Stimulated activated CD4-positive, alpha-beta T cell treated with anti-CD3 and anti-CD28 coated beads, Interleukin-4, amount 100 ng/mL, for 24 hours (primary cell): ENCODE measurements at places on chromosomes 2 and 18.
A peak's percentile ranks its signal among the peaks of the same experiment; 100 is the strongest.

DNA sequence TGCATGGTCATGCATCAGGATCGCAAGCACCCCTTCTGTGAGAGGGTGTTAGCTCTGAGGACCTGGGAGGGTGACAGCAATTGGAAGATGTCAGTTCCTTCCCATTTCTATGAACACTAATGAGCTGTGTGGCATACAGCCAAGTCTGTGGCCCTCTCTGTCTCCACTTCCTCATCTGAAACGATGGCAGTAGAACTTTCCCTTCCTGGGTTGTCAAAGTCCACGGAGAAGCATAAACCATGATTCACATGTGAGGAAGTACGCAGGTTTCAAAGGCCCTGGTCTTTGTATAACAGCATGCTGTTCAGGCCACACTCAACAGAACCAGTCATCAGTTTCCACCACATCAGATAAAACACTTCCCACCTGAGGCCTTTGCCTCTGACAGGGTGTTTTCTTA is 167.4 kb upstream of the RAB6C start:
- DNase-seq, result no peak

GRCh38 chr2:176574484-176575236 is 305.4 kb downstream of the MTX2 start:
- no peak for DNase-seq

DNA sequence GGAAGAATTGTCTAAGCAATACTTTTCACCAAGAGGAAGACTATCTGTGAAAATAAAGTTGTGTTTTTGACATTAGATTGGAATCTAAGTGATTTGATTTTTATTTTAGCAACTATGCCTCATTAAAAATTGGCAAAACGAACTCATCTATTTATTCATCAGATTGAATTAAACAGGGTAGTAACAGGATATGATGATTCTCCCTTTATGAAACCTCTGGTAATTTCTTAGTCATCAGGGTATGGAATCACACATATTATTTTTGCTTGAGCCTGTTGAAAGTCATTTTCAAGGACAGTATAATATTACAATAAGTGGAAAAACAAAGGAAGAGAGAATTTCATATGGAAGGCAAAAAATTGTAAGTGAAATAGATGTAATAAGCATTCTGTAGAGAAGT is 22.0 kb downstream of the ZNF804A start:
- no peak for DNase-seq

GRCh38 chr2:230262246-230262645 is 36.7 kb downstream of the SP140 start:
- no peak for DNase-seq

DNA sequence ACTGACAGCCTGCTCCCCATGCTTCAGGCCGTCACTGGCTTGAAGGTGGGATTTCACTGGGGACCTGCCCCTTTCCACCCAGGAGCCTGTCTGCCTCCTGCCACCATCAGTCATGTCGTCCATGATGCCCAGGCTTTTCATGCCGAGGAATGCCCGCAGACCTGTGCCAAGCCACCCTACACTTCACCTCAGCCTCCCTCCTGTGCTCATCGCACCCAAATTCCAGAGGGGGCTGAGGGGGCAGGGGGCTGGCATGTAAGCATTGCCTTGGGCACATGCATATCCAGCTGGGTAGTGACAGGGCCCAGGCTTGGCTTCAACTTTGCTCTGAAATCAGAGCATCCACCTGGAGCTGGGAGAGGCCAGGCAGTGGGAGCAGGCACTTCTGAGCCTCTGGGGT is 20.9 kb upstream of the RPRM start:
- DNase-seq, result no peak

DNA sequence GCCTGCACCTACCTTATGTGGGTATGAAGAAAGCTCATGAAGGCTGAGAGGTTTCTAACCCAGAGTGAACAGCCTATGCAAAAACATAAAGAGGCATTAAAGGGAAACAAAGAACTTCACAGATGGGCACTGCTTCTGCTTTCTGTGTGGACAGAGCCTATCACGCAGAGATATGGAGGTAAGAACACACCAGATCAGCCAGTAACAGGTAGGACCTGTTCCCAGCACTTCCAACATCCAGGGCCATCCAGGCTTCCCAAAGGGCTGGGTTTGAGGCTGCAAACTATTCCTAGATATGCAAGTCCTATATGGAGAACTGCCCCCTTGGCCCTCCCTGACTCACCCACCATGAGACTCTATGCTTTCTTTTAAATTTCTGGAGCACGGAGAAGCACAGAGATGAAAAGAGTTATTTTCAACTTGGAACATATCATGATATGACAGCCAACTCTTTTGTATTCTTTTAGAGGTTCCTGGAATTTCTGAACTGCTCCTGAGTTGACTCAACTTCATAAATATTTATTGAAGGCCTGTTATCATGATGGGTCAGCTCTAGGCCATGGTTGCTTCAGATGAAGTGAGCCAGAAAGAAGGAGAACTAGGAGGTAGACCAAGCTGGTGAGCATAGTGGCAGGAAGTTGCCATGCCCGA is 77.4 kb upstream of the PPP1CB start:
- DNase-seq, result no peak

GRCh38 chr2:88448248-88448647 is 4.2 kb downstream of the FOXI3 start:
- DNase-seq, result no peak

DNA sequence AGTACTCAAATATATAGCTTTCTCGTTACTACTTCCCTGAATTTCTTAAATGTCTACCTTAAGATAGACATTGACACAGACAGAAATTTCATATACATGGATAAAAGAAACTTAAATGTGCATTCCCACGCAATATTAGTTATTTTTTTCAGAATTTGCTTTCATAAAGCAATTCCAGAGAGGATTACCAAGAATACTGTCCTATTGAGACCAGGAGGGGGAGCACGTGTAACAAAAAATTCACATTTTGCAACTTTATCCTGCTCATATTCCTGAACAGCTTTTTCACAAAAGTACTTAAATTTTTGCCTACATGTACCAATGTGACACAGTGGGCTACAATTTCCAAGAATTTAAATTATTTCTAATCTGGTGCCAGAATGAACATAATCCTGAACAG is 30.7 kb upstream of the ERCC3 start:
- no peak for DNase-seq

DNA sequence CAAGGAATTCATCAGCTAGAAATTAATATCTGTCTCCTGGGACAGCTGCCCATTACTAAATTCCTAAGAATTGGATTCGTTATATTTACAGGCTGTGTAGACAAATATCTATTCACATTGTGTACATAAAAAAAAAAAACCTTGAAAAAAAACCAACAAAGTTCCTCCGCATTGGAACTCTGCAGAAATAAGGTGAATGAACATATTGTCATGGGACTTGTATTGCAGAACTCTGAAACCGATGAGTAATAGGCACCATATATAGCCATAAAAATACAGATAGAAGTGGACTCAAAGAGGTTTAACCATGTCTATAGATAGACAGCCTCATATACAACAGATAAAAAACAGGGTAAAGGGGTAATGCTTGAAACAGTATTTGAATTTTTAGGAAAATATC is 909.9 kb upstream of the CHAC2 start:
- DNase-seq, result no peak

DNA sequence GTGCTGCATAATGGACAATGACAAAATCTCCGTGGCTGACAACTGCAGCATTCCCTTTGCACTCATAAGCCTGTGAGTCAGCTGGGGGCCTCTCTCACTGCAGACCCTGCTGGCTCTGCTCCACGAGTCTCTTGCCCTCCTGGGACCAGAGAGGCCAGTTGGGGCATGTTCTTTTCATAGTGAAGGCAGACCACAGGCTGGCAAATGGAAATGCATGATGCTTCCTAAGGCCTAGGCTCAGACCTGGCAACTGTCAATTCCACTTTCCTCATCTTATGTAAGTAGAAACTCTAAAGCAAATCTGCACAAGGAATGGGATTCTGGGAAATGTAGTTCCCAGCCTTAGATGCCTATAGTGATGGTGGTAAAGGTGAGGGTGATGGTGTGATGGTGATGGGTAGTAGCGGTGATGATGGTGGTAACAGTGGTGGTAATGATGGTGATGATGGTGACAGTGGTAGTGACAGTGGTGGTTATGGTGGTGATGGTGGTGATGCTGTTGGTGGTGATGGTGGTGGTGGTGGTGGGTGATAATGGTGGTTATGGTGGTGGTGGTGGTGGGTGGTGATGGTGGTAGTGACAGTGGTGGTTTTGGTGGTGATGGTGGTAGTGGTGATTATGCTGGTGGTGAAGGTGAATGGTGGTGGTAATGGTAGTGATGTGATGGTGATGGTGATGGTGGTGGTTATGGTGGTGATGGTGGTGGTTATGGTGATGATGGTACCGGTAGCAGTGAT is 185.8 kb upstream of the ARL4C start:
- DNase-seq, result no peak

DNA sequence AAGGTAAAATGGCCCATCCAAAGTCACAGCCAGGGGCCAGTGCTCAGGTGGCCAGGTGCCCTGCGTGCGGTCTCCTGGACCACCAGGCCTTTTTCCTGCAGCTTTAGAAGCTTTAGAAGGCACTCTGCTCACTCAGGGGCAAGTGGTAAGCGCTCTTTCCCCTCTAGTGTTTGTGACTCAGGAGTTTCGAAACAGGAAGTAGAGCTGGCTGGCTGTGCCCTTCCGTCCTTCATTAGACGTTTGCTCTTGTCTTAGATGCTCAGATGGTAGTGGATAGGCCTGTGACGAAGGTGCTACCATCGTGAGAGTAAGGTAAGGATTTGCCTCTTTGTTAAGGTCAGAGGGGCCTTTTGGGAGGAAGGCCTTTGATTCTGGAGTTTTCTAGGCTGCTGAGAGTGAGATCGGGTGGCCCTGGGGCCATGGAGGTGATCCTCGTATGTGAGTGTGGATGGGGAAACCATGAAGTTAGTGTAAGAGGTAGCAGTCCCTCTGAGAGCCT is at the start of gene CASP8:
CASP8 (plus strand) TSS at position 235 of the 499 bp plus-strand sequence. CDS start 5,951 bp downstream, outside the sequence.
- peak; percentile 67 for DNase-seq

DNA sequence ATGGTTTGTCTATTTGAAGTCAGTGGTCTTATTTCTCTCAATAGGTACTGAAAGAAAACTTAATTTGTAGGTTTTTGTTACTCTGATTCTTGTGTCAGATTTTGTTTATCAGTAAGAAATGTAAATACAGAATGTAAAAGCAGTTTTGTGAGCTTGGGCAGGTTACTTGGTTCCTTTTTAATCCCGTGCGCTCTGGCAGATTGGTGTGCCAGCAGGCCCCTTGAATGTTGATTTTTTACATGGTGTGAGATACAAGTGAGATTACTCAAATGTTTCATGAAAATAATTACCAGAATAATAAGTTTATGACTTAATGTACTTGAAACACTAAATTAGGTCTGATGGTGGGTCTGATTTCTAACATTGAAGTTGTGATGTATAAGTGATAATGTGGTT is 13.4 kb downstream of the HNRNPA3 start:
- no peak for DNase-seq

DNA sequence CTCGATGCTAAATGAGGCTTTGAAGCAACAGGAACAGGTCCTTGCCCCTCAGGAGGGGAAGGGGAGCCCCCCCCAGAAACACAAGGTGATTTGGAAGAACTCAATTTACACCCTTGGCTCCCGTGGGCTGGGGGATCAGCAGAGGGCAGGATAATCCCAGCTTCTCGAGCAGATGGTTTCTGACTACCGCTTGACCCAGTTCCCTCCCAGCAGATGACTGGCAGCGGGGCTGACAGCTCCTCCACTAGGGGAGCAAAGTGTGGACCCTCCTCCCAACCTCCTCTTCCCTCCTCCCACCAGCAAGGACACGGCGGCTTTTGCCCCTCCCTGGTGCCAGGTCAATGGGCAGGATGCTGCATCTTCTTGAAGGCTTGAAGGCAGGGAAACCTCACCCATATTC is 3.5 kb upstream of the INHBB start:
- no peak for DNase-seq

DNA sequence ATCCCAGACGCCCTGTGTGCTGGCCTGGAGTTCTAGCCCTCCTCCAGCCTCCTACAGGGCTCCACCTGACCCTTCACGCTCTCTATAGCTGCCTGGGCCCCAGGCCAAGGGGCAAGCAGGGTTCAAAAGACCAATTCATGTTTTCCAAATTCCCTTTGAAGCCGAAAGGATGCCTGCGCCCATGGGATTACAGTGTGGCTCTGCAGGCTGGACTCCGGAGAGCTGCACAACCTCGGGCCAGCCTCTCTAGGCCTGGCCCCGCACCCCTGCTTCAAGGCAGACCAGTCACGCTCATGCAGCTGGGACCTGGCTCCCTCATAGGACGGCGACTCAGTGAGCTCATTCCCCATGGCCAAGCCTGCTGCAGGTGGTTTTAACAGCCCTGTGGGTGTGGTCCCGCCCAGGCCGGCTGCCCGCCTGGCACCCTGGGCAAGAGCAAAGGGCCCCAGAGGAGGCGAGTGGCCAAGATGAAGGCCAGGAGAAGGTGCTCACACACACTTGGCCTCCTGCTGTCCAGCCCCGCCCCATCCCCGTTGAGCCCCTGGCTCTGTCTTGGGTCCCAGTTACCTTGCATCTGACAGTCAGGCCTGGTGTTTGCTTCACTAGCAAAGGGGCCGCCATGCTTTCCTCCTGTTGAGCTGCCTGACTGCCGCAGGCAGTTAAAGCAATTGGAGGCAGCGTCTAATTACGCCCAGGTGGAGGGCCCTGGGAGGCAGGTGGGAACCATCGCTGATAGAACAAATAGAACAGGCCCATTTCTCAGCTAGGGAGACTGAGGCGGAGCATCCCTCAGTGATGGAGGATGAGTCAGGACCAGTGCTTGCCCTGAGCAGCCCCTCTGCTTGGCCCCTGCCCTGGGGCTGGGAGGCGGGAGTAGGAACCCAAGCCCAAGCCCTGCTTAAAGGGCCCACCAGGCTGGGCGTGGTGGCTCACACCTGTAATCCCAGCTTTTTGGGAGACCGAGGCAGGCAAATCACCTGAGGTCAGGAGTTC is 56.9 kb downstream of the SMAD7 start:
- no peak for DNase-seq
